ENCODE measurements at places on chromosomes 16 and 17.

GRCh38 chr17:3004925-3005324 lies 58.5 kb downstream of the OR1D5 start:
- no peak for DNase-seq

DNA sequence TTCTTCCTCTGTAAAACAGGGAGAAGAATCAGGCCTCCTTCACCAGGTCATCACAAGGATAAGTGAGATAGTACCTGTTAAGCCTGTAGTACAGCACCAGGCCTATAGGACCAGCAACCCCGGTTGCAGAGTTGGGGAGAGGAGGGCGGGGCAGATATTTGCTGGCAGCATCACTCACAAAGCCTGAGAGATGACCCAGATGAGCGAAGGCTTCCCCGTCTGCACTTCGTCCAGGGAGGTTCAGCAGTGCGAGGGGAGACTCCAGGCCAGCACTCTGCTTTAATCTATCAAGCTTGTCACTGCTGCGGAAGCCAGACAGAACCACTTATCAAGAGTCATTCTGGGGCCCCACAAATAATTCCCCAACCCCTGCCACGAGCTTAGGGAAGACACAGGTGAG lies 15.8 kb upstream of the RBBP6 start:
- no peak for DNase-seq

- no peak for DNase-seq
Observed at GRCh38 chr17:56880571-56880970, 33.3 kb downstream of the TRIM25 start.

DNA sequence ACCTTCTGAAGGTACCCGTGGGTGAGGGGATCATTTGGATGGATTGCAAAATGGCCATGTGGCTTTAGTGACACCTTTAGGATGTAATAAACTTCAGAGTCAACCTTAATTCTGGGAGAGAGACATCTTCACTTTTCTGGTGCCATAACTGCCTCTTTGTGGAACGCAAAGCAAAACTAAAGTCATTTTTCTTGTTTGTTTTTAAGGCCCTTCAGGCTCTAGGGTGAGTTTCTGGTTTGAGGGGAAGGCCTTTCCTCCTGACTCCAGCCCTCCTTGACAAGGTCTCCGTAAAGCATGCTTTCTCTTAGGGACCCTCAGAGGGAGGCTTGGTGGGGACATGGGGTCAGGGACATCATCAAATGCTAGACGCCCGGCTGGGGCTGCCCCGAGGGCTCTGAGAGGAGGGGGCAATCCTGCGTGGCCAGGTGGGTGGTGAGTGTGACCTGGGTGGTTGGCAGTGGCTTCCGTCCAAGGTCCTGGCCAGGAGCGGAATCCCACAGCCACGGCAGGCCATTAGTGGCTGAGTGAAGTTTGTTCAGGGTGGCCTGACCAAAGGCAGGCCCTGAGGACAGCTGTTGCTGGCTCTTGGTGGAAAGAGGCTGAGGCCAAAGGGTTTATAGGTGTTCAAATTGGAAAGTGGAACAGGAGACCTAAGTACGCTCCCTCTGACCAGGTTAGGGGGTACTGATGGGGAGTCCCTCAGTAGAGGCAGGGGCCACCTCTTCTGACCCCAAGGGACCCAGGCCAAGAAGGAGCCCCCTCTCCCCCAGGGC lies 112.2 kb downstream of the METRNL start:
- DNase-seq: no peak

DNA sequence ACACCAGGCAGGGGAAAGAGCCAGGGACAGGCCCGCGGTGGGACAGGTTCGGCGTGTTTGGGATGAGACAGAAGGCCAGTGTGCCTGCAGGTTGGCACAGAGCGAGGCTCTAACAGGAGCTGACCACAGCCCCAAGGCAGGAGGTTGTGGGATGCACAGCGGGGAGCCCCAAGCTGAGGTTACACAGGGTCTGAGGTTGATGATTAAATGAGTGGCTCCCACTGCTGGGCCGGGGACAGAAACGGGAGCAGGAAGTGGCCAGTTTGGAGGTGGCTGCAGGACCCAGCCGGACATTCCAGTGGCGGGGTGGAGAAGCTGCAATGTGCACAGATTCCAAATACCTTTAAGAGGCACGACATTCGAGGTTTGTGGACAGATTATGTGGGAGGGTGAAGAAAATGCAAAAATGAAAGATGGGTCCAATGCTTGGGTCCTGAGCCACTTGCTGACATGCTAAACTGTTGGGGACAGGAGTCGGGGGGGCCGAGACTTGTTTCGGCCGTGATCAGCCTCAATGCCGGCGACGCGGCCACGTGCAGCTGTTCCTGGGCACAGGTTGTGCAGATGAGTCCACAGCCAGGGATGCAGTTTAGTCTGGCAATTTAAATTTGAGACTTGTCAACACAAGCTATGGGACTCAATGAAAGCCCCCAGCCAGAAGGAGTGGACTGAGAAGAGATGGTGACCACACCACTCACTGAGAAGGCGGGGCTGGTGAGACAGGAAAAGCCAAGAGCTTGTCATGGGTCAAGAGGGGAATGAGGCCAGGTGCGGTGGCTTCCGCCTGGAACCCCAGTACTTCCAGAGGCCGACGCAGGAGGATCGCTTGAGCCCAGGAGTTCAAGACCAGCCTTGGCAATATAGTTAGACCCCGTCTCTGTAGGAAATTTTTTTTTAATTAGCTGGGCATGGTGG lies 8.7 kb downstream of the ENPP7 start:
- no peak for DNase-seq

DNA sequence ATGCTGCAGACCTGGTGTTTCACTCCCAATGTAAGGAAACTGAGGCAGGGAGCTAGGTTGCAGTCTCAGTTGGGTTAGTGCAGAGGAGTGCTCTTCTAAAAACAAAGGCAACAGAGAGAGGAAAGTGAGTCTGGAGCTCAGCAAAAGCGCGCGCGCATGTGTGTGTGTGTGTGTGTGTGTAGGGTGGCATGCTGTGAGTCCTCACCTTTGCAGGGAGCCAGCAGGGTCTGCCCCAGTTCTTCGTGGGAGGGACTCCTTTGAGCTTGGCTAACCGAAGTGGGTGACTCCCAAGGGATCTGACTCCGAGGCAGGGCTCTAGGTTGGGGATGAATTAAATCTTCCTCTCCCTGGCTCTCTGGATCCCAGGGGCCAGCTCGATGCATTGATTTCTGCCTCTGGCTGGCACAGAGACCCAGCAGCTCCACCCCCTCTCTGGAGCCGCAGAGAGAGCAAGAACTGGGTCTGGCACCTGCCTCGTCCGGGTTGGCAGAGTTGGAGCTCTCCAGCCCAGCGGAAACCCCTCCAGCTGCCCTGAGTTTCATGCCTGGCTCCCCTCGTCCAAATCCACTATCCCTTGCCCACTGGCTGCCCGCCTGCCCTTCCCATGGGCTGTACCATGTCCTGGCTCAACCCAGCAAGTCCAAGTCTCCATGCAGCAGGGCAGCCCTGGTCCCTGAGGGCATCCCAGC lies 1.3 kb upstream of the BTBD17 start:
- no peak for DNase-seq

GRCh38 chr16:16871196-16871595 lies 492.3 kb downstream of the NPIPA7 start:
- no peak for DNase-seq

- no peak for DNase-seq
Observed at GRCh38 chr16:17131351-17131750, 339.4 kb downstream of the XYLT1 start.

- DNase-seq: no peak
Observed at GRCh38 chr16:720447-720989, 428 bp upstream of the ANTKMT start.

GRCh38 chr17:66126231-66126630 lies 65.7 kb downstream of the CEP112 start:
- DNase-seq: no peak

DNA sequence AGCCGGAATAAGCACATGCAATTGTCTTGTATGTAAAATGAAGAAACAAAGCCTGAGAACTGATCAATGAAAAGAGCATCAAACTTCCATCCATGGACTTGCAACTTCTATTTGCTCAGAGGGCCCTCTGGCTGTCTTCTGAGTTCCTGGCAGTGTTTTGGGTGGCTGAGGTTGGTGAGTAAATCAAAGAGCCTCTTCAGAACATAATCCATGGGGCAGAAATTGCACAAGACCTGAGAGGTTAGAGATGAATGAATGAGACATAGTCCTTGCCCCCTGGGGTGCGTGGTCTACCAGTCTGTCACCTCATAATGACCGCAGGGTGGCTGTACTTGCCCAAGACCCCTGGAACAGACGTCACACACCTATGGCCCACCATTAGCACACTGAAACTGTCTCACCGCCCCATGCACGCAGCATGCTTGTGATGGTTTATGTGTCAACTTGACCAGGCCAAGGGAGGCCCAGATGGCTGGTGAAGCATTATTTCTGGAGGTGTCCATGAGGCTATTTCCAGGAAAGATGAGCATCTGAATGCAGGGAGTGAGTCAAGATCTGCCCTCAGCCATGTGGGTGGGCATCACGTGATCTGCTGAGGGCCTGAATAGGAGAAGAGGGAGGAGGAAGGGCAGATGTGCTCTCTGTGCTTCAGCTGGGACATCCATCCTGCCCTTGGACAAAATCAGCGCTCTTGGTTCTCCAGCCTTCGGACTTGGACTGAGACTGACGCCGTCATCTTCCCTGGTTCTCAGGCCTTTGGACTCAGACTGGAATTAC lies 8.3 kb downstream of the PIK3R6 start:
- no peak for DNase-seq

- no peak for DNase-seq
Observed at GRCh38 chr17:41943492-41943891, 13.1 kb downstream of the ODAD4 start.

GRCh38 chr17:40061609-40062038 lies 1.1 kb upstream of the THRA start:
- no peak for DNase-seq

GRCh38 chr16:67801241-67801640 lies 5.1 kb downstream of the RANBP10 start:
- DNase-seq: no peak

GRCh38 chr16:85173981-85174751 lies 61.9 kb upstream of the CIBAR2 start:
- DNase-seq: no peak

- no peak for DNase-seq
Observed at GRCh38 chr17:70208080-70208794, 38.9 kb downstream of the KCNJ2 start.

DNA sequence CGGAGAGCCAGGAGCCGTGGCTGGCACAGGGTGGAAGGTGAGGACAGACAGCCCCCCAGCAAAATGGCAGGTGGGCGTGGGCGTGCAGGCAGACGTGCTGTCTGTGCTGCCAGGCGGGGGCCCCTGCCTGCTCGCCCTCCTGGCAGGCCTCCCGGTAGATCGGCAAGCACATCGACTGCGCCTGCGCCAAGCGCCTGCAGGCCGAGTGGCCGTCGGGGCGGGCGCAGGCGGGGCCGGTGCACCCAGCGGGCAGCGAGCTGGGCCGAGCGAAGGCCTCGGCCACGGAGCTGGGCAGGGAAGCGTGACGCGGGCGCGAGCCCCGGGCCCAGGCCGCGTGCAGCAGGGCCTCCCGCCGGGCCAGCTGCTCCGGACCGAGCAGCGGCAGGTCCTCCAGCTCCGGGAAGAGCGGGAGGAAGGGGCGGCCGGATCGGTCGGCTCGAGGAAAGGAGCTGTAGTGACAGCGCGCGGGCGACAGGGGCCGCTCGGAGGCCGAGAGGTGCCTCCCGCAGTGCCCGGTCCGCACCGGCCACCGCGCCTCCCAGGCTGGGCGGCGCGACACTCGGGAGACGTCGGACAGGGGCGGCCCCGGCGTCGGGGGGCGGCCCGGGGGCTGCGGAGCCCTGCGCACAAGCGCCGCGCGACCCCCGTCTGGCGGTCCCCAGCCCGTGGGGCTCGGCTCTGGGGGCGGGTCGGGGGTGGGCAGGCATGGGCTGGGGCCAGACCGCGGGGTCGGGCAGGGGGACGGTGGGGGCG lies 16.9 kb downstream of the GRIN2C start:
- no peak for DNase-seq

DNA sequence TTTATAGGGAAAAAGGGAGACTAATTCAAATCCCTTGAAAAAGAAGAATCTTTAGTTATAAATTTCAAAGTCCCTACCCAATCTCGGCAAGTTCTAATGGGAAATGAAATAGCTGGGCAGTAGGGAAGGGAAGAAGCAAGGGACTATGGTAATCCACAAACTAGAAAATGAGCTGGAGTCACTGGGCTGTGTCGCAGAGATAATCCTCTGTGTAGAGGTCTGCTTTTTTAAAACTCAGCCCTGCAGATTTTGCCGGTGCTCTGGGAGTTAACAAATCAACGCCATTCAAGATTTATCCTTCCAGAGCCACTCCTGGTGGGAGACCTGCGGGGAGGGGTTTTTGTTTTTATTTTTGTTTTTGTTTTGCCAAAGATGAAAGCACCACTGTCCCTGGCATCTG lies 20.8 kb downstream of the SNX11 start:
- DNase-seq: no peak

DNA sequence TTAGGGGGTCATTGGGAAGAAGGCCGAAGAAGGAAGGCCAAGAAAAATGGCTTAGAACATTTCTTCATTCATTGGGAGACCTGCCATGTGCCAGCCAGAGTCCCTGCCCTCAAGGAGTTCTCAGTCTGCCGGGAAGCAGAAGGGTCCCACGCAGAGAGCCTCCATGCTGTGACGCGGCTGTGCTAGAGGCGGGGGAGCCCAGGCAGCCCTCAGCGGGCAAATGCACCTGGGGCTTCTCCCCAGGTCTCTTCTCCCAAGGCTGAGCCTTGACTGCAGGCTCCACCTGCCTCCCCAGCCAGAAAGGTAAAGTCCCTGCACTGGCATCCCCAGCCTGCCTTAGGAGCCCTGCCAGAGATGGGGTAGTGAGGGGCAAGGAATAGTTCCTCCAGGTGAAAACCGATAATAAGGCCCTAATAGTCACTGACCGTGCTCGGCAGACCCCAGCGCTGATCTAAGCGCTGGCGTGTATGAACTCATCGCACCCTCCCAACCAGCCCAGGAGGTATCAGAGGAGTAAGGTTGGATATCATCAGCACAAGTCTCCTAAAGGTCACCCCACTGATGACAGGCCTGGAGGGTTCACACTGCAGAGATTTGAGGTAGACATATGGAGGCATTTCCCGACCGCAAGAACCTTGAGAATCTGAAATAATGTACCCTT lies 6.0 kb upstream of the CDR2L start:
- DNase-seq: no peak

DNA sequence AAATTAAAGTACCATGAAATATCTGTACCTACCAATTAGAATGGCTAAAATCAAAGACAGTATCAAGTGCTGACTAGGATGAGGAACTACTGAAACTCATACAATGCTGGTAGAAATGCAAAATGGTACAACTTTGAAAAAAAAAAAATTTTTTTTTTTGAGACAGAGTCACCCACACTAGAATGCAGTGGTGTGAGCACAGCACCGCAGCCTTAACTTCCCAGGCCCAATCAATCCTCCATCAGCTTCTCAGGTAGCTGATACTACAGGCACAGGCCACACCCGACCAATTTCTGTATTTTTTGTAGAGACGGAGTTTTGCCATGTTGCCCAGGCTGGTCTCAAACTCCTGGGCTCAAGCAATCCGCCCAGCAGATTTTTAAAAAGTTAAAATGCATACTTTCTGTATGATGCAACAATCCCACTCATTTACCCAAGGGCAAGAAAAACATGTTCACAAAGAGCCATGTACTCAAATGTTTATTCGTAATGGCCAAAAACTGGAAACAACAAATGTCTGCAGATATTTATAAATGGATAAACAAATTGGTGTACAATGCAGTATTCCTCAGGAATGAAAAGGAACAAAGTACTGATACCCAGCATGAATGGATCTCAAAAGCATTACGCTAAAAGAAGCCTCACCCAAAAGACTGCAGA lies 8.7 kb downstream of the SMURF2 start:
- no peak for DNase-seq

Data from stimulated activated CD4-positive, alpha-beta T cell treated with anti-CD3 and anti-CD28 coated beads, Interleukin-1b, Interleukin-23, amount 100 ng/mL, for 1 hour (primary cell).